ENCODE measurements at places on chromosomes 11 and 22.

DNA sequence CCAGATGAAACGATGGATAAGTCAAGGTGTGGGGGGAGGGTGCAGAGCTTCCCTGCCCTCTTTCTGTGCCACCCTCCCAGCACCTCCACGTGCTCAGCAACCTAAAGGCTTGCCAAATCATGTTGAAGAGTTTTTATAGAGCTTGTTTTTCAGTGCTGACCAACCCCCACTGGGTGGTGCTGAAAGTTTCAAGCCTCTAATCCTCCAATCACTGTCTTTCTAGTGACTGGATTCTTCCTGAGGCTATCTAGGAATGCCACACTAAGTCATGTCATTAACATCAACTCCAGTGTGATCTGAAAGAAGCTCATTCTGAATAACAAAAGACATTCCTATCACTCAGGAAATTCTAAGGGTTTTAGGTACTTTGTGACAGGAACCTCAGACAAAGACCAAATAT lies 382.6 kb downstream of the DYNC2H1 start:
- no peak for DNase-seq

DNA sequence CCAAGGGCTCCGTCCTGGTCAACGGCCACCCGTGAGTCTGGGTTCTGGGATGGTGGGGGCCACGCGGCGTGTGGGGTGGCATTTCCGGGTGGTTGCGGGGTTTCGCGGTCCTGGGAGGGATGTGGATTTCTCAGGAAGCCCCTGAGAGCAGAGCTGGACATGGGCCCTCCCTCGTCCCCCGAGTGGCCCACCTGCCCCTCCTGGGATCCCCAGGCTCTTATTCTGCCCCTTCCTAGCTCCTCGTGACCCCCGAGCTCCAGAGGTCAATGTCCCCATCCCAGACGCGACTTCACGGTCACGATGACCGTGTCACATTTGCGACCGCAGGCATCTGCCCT lies 4.4 kb downstream of the MUC5AC start:
- DNase-seq: no peak

DNA sequence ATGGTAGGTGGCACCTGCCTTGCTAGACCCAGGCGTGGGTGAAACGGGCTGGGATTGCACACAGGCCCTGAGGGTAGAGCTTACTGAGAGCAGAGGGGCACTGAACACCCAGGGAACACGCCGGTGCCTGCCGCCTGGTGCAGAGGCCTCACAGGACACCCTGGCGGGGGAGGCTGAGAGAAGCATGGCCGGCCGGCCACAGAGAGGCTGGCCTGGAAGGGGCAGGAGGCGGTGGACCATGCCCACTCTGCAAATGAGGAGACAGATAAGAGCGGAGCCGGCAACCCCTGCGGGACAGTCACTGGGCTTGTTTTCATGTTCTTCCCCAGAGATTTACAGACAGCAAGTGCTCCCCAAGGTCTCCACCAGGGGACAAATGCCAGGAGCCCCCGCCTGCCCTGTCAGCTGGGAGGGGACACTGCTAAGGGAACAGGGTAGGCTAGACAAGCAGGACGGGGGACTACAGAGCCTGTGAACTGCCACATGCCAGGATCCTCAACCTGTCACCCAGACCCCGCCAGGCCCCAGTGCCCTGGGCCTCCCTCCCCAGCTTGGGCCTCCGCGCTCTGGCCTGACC lies 38.5 kb upstream of the TCF20 start:
- no peak for DNase-seq

GRCh38 chr11:74721479-74721835 lies 9.8 kb downstream of the CHRDL2 start:
- DNase-seq: no peak

GRCh38 chr11:20050048-20050447 lies 110.2 kb downstream of the DBX1 start:
- DNase-seq: no peak

GRCh38 chr22:26333088-26333800 lies 95.8 kb upstream of the ASPHD2 start:
- no peak for DNase-seq

GRCh38 chr11:113942256-113942655 lies 32.7 kb upstream of the HTR3A start:
- no peak for DNase-seq

DNA sequence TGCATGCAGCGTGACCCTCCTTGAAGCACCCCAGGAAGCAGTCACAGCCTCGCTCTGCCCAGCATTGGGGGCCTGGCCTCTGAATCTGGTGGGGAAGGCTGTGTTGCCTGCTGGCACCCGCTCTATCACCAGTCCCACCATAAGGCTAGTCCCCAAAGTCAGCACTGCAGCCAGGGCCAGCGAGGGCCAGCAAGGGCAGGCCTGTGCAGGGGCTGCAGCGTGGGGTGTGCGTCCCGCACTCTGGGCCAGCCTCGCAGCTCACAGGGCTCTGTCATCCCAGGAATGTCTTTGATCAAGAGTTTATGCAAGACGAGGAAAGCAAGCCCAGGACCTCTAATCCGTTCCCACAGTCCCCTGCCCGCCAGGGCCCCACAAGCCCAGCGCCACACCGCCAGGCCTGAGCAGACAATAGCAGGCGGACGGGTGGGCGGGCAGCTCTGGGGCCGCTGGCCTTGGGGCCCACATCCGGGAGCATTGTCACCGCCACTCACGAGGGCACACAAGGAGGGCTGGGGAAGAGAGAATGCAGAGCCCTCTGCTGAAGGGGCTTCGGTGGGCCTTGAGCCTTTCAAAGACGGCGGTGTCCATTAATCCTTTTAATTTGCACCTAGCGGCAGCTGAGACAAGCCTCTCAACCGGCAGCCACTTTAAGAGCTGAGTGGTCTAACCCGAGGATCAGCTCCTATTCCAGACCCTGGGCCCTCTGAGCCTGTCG lies 17.1 kb downstream of the LTO1 start:
- no peak for DNase-seq

DNA sequence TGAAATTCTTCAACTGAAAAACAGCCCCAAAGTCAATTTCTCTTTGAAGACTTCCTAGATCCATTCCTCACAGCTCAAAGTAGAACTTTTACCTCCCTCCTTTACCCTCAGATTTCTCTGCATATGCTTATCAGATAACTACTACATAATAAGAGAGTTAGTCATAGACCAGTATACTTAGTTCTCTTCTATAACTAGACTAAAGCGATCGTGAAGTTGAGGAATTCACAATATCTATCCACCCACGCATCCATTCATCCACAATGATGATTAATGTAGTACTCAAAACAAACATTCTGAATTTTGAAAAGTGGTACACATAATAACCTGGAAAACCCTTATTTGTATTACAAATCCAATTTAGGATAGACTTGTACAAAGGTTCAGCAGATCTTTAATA lies 800.9 kb upstream of the TENM4 start:
- peak; percentile 18 for DNase-seq

DNA sequence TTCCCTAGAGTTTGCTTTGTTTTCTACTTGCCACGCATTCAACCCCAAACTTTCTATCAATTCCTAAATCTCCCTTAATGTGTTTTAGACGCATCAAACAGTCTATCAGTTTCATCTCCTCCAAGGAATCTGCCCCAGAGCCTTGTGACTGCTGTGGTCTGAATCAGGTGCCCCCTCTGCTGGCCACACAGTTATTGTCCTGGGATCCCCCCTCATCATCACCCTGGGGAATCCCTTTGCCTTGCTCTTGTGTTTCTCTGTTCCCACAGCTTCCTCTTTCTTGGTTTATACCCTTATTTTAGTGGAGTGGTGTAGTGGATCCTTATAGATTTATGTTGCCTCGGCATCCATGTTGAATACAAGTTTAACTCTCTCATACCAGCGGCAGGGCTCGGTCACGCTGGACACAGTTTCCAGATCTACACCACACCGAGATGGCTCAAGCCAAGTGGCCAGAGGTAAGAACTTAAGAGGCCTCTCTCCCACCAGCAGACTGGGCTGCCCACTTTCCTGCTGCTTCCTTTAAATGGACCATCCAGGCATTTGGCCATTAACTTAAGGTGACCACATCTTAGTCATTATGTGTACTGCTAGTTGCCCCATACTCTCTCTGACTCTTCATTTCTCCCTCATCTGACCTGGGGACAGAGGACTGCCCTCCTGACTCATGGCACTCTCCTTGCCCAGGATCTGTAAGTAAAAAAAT lies 8.2 kb downstream of the UPB1 start:
- DNase-seq: peak; percentile 72

GRCh38 chr22:37607935-37608476 lies 628 bp upstream of the GGA1 start:
- DNase-seq: no peak

GRCh38 chr11:14973621-14974514 lies 1.7 kb upstream of the CALCA start:
- peak; percentile 11 for DNase-seq

GRCh38 chr22:31105282-31105929 lies 2.0 kb downstream of the SELENOM start:
- DNase-seq: peak; percentile 19

DNA sequence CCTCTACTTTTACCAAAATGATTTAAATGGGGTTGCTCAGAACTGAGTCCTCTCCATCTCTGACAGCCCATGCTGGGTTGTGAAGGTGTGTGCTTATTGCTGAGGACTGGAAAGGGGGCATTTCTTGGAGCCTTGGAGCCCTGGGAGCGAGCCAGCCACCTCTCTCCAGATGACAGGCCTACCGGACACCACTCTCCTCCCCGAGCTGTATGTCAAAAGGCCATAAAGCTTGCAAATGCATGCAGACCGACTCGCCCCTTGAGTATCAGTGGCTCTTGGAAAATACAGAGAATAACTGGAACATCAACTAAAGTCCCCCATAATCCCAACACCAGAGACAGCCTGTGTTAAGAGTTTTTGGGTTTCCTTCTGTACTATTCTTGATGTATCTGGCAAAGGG lies 67.9 kb upstream of the PITPNB start:
- DNase-seq: no peak

DNA sequence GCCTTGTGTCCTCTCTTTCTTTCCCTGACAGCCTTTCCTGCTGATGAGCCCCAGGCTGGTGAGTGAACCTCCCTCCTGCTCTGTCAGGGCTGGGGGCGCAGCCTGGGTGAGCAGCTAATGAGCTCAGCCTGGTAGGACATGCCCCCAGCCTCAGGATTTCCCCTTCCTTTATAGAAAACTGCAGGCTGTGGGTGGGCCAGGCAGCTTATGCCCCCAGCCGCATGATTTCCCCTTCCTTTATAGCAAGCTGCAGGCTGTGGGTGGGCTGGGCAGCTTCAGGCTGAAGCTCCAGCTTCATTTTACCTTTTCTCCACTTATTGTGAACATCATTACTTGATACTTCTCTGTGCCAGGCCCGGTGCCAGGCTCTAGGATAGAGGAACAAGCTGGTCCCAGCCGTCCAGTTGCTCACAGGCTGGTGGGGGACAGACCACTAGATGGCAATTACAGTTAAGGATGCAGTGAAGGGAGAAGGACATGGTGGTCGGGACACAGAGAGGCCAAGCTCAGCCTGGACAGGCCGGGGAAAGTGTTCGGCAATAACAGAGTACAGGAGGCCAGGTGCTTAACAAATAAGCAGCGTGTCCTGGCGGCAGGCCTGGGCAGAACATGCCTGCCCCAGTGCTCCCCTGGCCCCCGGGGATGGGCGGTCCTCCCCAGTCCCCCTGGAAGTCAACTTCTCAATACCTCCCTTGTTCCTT lies 5.3 kb downstream of the LGALS12 start:
- DNase-seq: no peak

GRCh38 chr11:115817844-115818468 lies 313.7 kb upstream of the CADM1 start:
- no peak for DNase-seq

- peak; percentile 60 for DNase-seq
These were observed at the start of gene CSNK1E for GRCh38 chr22:38317122-38317994. CSNK1E (minus strand) TSS chr22:38317433; CDS start chr22:38314157, 3,276 bp downstream.

DNA sequence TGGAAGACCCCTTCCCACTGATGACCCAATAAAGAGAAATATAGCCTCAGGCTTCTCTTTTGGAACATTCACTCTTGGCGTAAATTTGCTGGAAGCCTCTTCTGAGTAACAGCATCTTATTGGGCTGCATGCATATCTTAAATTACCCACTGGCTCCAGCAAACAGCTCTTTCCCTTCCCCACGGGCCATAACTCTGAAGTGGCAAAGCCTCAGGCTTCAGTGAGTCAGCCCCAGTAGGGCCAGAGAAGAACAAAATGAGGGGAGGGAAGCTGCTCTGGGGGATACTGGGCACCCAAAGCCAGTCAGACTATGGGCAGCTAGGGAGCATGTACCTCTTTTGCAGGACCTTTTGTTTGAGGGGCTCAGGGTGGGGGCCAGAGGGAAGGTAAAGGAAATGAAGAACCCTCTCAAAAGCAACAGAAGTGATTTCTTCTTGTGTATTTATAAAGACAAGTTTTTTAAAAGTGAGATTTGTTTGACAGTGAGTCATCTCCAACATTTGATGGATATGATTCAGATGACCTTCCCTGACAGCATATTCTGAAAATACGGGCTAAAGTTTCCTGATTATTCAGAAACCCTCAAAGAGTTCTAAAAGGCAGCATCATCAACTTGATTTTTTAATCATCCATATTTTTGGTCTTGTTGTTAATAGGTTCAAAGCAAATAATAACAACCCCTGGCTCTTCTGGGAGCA lies 203.4 kb downstream of the KIF18A start:
- DNase-seq: no peak

DNA sequence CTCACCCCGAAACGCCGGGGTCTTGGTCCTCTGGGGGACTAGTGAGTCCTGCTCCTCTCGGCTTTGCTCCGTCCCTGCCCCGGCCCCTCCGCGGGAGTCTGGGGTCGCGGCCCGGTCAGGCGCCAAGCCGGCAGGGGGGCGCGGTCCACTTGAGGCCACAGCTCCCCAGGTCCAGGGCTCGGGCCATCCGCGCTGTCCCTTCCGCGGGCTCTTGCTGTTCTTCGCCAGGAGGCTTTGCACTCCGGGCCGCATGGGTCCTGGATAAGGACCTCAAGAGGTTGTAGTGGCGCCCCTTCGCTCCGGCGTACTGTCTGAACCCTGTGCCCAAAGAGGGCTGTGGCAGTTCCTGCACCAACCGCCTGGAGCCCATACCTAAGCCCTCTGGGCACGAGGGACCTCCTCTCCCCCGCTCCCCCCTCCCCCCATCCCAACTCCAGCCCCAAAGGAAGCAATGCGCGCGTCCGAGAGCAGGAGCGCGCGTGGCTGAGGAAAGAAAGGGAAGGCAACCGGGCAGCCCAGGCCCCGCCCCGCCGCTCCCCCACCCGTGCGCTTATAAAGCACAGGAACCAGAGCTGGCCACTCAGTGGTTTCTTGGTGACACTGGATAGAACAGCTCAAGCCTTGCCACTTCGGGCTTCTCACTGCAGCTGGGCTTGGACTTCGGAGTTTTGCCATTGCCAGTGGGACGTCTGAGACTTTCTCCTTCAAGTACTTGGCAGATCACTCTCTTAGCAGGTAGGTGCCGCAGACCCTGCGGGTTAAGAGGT lies at the start of gene ADM:
TSS of gene ADM (plus strand) at position 579 of the 767 bp plus-strand sequence. CDS start 628 bp downstream, outside the sequence.
- DNase-seq: peak; percentile 97

GRCh38 chr11:113651023-113651422 lies 55.1 kb downstream of the TMPRSS5 start:
- no peak for DNase-seq

- no peak for DNase-seq
These were observed 16.4 kb upstream of the COX8A start for GRCh38 chr11:63958008-63958407.
